ENCODE measurements at places on chromosomes 3 and 15.

- no peak for DNase-seq
Observed at GRCh38 chr3:43792904-43793303, 102.2 kb downstream of the ABHD5 start.

GRCh38 chr3:126113733-126114442 is 30.0 kb upstream of the SLC41A3 start:
- DNase-seq: no peak

DNA sequence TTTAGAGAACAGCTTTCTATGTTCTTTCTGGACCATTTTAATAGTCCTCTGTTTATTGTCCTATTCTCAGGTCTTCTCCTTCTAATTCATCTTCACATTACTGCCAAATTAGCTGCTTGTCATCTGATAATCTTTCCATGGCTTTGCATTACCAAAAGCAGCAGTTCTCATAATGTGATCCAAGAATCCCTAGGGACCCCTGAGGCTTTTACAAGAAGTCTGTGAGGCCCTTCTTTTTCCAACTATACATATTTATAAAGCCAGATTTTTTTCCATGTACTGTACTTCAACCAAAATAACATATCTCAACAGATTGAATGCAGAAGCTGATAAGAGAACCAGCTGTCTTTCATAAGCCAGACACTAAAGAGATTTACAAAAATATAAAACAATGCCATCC is 162.5 kb upstream of the BFSP2 start:
- no peak for DNase-seq

- no peak for DNase-seq
Observed at GRCh38 chr3:50983887-50984286, 309.2 kb downstream of the DOCK3 start.

DNA sequence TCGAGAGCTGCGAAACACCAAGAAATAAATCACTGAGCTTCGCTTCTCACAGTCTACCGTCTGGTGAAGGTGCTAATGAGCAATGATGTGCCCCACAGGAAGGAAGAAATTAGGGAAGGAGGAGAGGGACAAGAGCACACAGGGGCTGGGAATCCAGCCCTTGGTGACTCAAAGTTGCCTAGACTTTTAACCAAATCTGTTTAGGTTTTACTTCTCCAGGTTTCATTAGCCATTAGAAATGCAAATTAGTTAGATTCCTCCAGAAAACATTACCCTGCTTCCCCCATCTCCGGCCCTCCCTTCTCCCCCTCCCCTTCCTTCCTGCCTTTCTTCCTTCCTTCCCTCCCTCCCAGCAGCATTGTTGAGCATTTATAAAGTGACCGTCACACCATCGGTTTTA is 59.3 kb upstream of the UBE2E1 start:
- DNase-seq: no peak

DNA sequence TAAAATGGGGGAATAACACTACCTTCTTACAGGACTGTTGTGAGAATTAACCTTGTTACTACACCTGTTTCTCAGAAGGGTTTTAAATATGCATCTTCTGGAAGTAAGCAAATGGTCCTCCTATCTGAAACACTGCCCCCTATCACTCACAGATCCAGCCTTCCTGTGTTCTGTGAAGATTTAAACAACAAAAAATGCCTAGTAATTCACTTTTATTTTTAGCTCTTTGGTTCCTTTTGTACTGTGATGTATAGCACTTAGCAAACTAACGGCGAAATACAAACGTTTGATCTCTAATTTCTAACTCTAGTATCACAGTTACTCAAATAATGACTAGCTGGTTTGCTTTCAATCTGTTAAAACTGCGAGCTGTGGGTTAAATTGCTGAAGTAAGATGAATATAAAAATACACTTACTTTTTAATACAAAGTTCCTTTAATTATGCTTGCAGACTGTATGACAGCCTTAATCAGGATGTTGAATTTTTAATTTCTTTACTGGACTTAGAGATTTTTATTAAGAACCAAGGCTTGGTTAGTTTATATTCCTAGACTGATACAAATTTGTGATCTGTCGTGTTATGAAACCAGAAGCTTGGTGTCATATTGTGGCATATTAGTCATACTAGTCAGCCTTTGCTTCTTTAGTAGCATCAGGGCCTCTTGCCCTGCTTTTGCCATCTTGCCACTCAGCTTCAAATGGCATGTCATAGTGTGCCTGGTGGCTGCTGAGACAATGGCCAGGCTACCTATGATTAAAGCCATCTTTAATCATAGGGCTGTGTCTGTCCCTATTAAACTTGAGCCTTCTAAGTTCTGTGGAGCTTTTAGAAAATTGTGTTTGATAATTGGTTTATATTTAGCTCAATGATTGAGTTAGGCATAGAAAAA is 9.2 kb downstream of the EIF3J start:
- DNase-seq: no peak

- DNase-seq: no peak
Observed at GRCh38 chr3:164458986-164459385, 619.3 kb downstream of the SI start.

DNA sequence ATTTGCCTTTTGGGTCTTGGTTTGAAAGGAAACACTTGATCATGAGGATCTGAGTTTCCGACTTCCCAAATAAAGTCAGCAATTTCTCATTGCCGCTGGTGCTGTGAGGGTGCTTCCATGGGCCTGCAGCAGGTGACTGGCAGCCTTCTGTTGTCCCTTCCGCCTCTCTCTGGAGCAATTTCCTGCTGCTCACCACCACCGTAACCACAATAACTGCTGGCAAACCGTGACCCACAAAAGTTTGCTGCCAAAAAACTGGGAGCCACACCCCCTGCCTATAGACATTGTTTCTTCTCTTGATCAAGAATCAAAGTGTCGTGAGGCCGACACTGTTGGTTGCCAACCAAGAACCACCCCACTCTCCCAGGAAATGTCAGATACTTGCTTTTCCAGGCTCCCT is 164.0 kb downstream of the NR2F2 start:
- no peak for DNase-seq

- DNase-seq: no peak
Observed at GRCh38 chr15:45521596-45522327, 793 bp downstream of the SLC30A4 start.

- no peak for DNase-seq
Observed at GRCh38 chr3:177104299-177104992, 92.8 kb downstream of the TBL1XR1 start.

GRCh38 chr3:194148383-194148782 is 12.4 kb downstream of the HES1 start:
- DNase-seq: no peak

GRCh38 chr15:69823223-69823907 is 274.4 kb downstream of the TLE3 start:
- no peak for DNase-seq

DNA sequence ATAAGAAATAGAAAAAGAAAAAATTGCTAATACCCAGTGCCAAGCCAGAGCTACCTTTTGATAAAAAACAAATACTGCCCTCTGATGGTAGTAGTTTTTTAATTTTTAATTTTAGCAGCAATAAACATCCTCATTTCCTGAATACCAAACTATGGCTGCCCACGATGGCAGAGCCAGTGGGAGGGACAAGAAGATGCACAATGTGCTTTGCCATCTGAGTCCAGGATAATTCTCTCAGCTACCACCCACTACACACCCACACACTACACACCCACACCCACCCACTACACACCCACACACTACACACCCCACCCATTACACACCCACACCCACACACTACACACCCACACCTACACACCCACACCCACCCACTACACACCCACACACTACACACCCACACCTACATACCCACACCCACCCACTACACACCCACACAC is 17.8 kb downstream of the CEP19 start:
- DNase-seq: no peak

GRCh38 chr3:164371681-164372080 is 706.6 kb downstream of the SI start:
- no peak for DNase-seq

GRCh38 chr15:55742927-55743728 is at the start of gene PRTG:
Gene PRTG (minus strand): TSS chr15:55743152. CDS start chr15:55742931, 221 bp downstream.
- DNase-seq: no peak

DNA sequence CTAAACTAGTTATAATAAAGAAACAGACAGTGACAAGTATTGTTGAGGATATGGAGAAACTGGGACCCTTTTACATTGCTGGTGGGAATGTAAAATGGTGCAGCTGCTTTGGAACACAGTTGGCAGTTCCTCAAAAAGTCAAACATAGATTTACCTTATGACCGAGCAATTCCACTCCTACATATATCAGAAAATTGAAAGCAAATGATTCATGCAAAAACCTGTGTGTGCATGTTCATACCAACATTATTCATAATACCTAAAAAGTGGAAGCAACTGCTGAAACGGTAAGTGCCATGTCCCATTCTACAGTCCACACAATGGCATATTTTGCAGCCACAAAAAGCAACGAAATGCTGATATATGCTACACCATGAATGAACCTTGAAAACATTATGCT is 12.2 kb upstream of the SEC61A1 start:
- no peak for DNase-seq

GRCh38 chr15:62142736-62143135 is 22.3 kb downstream of the C2CD4B start:
- no peak for DNase-seq

DNA sequence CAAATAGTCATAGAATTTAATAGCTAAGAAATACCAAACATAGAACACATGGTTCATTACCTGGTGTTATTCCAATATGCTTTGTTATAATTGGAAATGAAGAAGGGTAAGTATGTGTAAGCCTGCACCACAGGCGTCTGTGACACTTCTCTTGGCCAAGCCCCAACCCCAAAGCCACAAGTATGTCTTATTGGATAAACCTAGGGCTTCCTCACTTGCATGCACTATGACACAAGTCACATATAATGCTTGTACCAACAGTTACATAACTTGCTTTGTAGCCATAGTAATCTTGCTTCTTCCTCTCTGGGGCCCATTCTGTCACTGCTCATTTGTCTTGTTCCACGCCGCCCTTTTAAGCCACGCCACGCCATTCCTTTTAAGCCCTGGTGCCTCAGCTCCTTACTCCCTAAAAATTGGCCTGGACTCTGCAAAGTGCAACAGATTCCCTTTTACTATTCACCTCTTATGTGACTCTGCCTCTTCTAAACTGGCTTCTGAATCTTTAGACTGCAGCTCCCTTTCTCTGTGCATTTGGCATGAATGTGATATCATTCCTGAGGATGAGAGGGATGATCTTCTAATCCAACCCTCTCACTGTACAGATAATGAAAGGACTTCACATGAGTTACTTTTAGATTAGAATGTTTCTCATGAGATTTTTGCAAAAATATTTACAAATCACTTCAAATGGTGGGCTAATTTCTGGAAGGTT is 48.1 kb upstream of the EPHA3 start:
- no peak for DNase-seq

DNA sequence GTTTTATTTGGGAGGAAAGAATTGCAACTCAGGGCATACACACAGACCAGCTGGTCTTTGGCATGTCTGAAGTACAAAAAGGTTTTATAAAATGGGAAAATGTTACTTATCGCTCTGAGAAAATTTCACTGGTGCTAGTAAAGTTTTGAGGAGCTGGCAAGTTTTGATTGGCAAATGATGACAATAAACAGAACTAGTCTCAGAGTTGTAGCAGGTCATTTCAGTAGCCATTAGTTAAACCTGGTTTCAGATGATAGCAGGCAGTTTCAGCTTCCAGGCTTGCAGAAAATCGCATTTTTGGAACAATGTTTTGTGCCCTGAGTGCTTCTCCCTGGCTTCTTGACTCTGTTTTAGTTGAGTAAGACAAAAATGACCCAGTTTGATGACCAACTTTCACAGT is 10.7 kb downstream of the B2M start:
- no peak for DNase-seq

DNA sequence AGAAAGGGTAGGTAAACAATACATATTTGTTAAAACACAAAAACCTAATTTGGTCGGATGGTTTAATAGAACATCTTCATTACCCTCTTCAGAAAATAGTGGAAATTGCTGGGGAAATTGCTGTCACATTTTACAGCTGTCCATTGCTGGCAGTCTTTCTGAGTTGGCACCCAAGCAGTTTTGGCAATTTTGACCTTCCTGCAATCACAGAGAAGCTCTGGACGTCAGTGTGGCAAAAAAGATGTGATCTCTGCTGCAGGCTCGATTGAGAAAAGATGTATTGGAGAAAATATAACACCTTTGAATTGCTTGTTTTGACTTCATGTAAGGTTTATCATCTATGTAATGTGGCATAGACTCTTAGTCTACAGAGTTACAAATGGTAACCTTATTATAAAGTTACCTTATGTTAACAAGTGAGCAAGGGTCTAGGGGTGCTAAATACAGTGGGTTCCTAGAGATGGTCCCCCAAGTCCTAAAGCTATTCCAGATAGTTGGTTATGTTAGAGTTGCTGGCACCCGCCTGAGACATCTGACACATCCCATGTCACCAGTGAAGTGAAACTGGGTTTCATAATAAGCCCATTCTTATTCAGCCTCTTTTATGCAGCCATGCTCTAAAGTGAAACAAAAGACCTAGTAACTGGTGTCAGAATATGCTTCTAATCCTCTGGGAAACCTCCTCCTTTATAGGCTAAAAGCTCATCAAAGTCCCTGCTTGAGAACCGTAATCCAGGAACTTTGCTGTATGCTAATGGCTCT is 14.0 kb downstream of the UBE2E1 start:
- no peak for DNase-seq

GRCh38 chr3:195104340-195104739 is 166.6 kb downstream of the XXYLT1 start:
- no peak for DNase-seq

DNA sequence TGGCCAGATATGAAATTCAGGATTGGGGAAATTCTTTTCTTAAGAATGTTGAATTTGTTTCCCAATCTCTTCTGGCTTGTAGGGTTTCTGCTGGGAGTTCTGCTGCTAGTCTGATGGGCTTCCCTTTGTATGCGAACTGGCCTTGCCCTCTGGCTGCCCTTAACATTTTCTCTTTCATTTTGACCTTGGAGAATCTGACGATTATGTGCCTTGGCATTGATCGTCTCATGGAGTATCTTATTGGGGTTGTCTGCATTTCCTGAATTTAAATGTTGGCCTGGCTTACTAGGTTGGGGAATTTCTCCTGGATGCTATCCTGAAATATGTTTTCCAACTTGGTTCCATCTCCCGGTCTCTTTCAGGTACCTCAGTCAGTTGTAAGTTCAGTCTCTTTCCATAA is 152.2 kb downstream of the CFAP20DC start:
- no peak for DNase-seq

- DNase-seq: no peak
Observed at GRCh38 chr3:123899300-123899865, 15.3 kb upstream of the MYLK start.

DNA sequence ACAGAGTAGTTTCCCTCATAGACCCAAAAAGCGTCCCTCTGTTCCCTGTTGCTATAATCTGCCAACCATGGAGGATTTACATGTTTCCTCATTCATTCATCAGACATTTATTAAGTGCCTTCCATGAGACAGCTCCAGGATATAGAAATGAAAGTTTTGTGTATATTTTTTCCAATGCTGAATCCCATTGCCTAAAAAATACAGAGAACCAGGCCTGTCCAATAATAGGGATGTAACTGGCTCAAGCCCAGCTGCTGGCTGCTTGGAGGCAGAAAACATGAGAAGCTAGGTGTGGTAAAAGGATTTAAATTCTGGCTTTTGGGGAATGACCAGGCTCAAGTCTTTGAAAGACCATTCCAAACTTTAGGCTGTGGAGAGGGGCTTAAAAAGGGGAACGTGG is 41.5 kb downstream of the RARB start:
- DNase-seq: no peak

- DNase-seq: no peak
Observed at GRCh38 chr3:188123170-188123905, 30.6 kb upstream of the LPP start.
